ENCODE measurements at places on chromosomes 2 and 18.
A peak's percentile ranks its signal among the peaks of the same experiment; 100 is the strongest.

DNA sequence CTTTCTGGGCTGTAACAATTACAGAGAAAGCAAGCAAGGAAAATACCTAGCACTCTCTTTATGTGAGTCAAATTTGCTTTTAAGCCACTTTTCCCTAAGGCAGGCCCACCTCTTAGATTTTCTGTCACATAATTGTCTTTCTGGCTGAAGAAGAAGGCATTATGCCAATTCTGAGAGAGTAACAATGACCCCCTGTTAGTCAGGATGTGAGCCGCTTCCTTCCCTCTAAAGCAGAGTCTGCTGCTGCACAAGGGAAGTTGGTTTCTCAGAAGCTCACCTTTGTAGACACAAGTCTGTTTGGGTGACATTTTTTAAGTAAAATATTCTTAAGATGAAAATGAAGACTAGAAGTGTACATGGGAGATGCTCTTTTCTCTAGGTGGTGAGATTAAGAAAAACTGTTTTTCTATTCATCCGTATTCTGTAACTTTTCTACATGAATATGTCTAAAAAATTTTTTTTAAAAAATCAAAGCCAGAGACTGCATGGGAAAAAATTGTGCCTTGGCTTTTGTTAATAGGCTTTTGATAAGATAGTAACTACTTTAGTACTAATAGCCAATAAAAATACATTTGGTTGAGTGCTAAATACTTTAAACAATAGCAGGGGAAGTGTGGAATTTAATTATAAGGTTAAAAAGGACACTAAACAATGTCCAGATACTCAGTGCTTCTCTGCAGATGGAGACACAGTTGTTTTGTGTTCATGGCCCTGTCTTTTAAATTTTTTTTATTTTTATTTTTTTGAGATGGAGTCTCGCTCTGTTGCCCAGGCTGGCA is 33.4 kb upstream of the VPS54 start:
- peak; percentile 12 for DNase-seq

DNA sequence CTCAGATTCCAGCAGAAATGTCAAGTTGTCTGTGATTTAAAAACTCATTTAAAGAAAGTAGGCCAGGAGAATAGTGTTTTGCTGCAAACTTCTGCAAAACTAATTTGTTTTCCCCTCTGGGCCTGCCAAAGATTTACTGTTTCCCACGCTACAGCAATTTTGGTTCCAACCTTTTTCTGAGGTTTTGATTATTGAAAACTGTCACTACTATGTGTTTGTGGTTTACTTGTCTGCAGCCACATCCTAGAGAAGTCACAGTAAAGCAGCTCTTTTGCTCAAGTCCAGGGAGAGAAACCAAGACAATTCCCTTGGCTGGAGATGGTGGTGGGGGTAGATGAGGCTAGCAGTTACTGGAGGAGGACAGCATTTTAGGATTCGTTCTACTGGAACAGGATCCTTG is 12.8 kb downstream of the IL1R2 start:
- no peak for DNase-seq

DNA sequence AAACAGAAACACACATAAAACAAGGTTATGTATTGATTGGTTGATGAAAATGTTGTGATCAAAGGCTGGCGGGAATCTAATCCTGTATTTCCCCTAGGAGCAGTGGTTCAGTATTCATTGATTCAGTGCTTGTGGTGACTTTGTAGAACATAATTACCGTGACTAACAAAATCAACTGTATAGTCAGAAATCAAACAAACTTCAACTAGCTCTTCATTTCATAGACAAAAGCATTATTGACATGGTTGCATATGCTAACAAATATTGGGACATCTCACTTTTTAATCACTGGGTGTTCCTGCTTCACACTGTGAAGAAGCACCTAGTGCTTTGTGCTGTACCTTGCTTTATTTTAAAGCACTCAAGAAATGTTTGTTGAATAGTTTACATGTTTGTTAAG is 41.4 kb downstream of the USP14 start:
- no peak for DNase-seq

- no peak for DNase-seq
Measured at GRCh38 chr2:232395586-232395985, 11.1 kb upstream of the ALPG start.

- no peak for DNase-seq
Measured at GRCh38 chr18:33951031-33951430, 273.7 kb downstream of the NOL4 start.

DNA sequence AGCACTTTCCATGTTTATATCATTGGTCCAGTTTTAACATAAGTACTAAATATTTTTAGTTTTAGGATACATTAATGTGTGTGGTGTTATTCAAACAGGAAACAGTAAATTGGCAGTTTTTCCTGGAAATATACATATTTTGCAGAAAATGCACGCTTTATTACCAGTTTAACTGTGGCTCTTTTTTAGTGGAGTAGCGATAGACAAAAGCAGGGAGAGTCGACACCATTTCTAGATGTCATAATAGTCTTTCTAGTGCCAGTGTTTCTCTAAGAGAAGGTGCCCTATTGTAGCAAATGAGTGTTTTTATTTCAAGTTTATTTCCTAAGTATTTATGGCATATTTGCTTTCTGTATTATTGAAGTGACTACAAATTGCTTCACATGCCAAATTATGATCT is 9.1 kb upstream of the SLC35G4 start:
- no peak for DNase-seq

DNA sequence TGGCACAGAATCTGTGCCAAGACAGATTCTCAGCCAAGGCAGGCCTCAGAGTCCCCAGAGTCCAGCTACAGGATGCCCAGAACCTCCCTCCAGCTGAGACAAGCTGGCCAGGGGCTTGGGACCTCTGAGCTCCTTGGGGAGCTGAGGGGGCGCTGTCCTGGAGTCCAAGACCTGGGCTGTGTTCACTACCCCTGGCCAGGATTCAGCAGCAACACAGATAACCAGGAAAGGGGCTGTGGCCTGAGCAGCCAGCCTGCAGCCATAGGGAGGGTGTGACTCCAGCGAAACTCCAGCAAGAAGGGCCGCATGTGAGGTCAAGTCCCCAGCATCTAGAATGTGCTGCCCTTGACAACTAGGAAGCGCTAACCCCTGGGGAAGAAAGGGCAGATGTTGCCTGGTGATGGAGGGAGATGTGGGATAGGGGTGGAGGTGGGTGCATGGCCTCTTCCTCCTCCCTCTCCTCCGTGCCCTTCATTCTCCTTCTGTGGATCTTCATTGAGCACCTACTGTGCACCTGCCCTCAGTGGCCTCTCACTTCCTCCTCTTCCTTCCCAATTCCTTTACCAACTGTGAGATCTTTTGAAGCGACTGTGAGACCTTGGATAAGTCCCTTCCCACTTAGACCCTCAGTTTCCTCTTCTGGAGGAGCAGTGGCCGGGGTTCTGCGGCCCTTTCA is 7.7 kb upstream of the ARID5A start:
- DNase-seq = no peak

- DNase-seq = no peak
Measured at GRCh38 chr2:30361751-30362394, 85.2 kb upstream of the LCLAT1 start.

- no peak for DNase-seq
Measured at GRCh38 chr2:106020032-106020431, 174.1 kb downstream of the UXS1 start.

- DNase-seq = no peak
Measured at GRCh38 chr2:178282075-178282815, 87.9 kb downstream of the OSBPL6 start.

Data from central memory CD4-positive, alpha-beta T cell (primary cell).